HS-27A (cell line): ENCODE measurements at places on chromosomes 2 and 18.

GRCh38 chr18:13268158-13269012 is 49.8 kb downstream of the LDLRAD4 start:
- DNase-seq = no peak

GRCh38 chr2:174870787-174871186 is 106.5 kb upstream of the CHRNA1 start:
- DNase-seq = no peak

DNA sequence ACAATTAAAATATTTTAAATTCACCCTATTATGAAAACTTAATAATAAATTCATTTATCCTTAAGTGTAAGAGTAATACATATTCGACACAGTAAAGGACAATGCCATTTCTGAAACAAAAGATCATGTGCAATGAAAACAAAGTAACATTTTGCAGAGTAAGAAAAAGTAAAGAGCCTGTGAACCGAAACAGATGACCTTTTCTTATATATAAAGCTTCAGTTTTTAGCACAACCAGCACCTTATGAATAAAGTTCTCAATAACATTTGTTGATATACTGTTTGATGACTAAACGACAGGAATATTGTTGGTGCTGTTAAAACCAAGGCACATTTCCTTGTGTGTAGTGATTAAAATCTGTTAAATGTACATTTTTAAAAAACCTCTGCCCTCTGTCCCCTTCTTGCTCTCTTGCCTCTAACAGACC is 1.5 kb downstream of the PELI1 start:
- DNase-seq = no peak

GRCh38 chr18:66534110-66534509 is 69.8 kb downstream of the CDH19 start:
- DNase-seq = no peak

GRCh38 chr2:70946832-70947442 is 11.2 kb downstream of the ATP6V1B1 start:
- DNase-seq = no peak

DNA sequence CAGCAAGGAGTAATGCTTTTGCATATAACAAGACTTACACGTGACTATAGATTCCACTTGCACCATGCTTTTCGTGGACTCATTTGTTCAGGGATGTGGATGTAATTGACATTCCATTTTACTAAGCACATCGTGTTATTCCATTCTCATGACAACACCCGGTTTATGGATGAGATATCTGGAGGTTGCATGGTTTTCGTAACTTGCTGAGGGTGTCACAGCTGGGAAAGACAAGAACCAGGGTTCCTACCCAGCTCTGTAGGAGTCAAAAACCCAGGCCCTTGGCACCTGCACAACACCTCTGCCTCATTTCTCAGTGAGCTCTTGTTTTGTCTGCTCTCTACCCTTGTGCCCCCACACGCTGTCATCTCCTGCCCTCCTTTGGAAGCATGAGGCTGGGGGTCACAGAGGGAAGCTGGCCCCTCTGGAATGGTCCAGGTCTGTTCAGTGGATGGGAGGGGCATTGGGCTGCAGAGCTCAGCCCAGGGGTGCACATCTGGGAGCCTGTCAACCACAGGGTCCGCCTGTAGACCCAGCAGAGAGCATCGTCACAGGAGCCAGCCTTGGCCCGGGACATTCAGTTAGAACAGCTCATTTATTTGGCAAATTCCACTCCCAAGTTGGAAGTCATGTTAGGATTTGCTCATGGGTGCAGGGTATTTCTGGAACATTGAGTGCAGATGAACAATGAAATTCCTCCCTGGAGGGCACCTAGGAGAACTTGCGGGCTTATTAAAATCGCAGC is 120.1 kb upstream of the TWIST2 start:
- DNase-seq = no peak

GRCh38 chr2:28271231-28271918 is 121.3 kb upstream of the FOSL2 start:
- DNase-seq = no peak

- no peak for DNase-seq
These were observed 11.7 kb upstream of the ACTR2 start for GRCh38 chr2:65215946-65216345.

- DNase-seq = no peak
These were observed 55.8 kb upstream of the TNP1 start for GRCh38 chr2:216915557-216916150.

- DNase-seq = no peak
These were observed 164.8 kb downstream of the ARHGAP15 start for GRCh38 chr2:143294068-143294467.

DNA sequence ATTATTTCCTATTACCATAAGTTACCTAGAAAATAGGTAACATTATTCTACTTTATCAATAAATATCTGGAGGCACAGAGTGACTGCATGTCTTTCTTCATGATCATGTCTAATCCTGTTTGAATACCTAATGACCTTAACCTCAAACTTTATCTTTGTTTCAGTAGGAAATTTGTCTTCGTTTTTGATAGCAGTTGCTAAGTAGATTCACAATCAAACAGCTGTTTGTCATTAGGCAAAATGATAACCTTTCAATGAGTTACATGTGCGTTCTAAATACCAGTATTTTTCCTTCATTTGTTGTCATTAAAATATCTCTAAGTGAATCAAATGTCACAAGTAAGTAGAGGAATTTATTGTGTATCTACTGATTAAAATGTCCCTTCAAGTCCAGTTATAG is 473.8 kb downstream of the NRXN1 start:
- DNase-seq = no peak

- DNase-seq = no peak
These were observed 59.3 kb downstream of the ETAA1 start for GRCh38 chr2:67456428-67456827.

DNA sequence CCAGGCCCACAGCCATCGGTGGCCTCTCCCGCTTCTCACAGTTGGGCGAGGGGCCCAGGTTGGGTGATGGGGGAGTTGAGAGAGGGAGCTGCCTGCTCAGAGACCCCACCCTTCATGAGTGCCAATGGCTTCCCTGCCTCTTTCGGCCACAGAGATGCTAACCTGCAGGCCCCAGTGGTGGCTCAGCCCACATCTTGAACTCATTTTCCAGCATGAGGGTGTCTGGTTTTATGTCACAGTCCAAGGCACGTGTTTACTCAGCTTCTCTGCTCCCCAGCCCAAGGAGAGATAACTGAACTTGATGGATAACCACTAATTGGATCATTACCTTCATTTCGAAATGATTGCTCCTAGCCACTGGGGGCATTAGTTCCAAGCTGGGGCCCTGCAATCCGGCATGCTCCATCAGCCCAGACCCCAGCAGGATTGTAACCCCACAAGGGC is 45.9 kb upstream of the SIX2 start:
- DNase-seq = no peak

DNA sequence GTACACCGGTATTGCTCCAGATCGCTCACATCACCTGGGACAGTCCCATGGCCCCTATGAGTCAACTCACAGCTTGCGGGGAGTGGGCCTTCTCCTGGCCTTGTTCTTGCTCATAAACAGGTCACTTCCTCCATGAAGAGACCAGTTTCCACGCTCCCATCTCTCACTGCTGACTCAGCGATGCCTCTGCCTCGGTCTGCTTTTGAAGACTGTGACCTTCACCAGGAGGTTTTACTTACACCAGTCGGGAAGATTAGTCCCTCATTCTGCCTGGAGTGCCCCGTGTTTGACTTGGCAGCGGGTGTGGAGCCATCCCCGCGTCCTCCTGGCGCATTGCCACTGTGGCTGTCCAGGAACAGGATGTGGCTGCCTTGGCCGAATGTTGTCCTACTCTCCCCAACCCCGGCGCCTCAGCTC is 159.8 kb downstream of the RHBDD1 start:
- peak; percentile 40 for DNase-seq

- DNase-seq = no peak
These were observed 229.8 kb downstream of the PIK3C3 start for GRCh38 chr18:42184685-42185477.

GRCh38 chr2:54585136-54585733 is 129.1 kb downstream of the SPTBN1 start:
- no peak for DNase-seq

DNA sequence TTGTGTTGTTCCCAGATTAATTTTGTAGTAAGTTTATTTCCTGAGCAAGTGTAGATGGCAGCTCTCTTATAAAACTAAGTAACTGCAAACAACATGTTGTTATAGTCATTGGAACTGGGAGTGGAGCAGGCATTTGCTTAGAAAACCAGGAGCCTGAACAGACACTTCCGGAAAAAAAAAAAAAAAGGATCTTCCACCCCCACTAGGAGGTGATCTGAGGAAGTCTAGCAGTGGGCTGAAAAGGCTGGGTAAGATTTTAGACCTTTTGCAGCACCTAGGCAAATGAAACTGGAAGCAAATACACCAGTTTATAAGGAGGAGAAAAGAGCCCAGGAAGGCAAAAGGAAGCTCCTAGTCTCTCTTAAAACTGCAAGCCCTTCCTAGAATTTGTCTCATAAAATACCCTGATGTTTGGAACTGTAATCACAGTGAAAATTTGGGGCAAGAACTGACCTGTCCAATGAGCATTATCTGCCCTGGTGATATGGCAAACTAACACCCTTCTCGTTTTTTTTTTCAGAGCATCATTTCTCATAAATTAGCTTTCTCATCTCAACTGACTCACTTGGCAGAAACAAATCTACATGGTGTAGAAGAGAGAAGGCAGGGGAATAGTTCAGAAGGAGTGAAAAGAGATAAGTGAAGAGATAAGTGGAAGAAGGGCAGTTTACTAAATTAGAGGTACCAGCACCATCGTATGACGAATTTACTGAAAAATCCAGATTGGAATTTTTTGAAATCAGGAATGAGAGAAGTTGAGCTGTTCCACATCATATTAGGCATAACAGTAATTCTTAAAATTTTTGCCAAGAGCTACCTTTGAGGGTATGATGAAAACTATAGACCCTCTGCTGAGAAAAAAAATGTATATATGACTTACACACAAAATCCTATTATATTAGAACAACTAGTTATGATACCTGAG is 4.2 kb upstream of the CCNYL1 start:
- no peak for DNase-seq

GRCh38 chr2:27854229-27854862 is 35.8 kb downstream of the RBKS start:
- DNase-seq = no peak

DNA sequence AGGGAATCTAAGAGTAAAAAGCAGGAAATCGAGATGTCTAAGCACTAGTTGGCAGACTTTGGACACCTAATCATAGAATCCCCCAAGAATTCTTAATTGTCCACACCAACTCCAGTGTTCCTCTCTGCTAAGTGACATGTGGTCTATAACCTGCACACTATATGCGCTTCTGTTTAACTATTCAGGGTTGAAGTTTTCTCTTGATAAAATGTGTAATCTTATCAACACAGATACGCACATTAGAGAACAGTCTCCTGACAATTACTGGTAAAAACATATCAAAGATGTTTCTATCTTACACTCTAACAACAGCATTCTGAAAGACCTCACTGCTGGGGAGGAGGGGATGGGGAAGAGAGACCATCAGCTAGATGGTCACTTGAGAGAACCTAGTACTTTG is 3.9 kb downstream of the ABCB11 start:
- DNase-seq = no peak

- no peak for DNase-seq
These were observed 49.7 kb downstream of the RASGRP3 start for GRCh38 chr2:33526132-33526531.

GRCh38 chr2:45477546-45477945 is 133.5 kb downstream of the SRBD1 start:
- DNase-seq = no peak

DNA sequence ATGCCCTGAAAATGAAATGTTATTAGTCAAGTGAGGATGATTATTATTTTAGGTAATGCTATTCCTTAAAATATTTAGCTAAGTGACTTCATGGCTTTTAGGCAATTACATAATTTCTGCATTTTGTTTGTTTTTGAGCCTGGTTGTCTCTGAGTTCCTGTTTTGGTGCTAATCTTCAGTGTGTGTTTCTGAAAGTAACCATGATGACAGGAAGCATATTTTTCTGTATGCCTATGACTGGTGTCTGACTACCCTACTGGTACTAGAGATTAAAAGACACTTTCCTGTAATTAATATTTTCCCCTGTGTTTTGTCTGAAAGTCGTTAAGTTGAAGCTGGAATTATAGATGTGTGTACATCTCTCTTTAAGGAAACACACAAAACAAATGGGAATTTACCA is 295.0 kb upstream of the SPRED2 start:
- no peak for DNase-seq

GRCh38 chr2:178871536-178871935 is 64.3 kb upstream of the TTN start:
- DNase-seq = no peak

DNA sequence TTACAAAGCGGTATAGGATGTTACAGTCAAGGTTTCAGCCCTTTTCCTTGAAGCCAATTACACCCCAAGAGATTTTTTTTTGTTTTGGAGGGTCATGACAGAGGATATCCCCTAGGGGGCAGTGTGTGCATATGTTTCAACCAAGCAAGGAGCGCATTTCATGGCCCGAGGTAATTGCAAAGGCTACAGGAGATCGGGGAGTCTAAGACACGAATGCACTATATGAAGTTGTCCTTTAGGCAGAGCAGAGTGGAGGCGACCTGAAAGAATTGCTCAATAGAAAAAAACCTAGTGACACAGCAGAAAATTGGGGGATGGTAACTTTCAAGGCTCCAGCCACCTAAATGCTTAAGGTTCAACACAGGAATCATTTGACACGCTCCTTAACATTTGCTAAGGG is 219.8 kb upstream of the PARD3B start:
- peak; percentile 38 for DNase-seq

- DNase-seq = no peak
These were observed 20.5 kb upstream of the ZNF516 start for GRCh38 chr18:76515576-76515975.

GRCh38 chr18:62683935-62684334 is 31.4 kb upstream of the PHLPP1 start:
- no peak for DNase-seq

- DNase-seq = no peak
These were observed 13.5 kb downstream of the SDC1 start for GRCh38 chr2:20211420-20211819.

- DNase-seq = no peak
These were observed 325.3 kb upstream of the HNMT start for GRCh38 chr2:137638932-137639331.

- DNase-seq = peak; percentile 26
These were observed 354.8 kb downstream of the INSIG2 start for GRCh38 chr2:118442996-118443553.

GRCh38 chr18:35371412-35372195 is 5.5 kb downstream of the ZNF396 start:
- no peak for DNase-seq

- no peak for DNase-seq
These were observed 6.1 kb upstream of the TMBIM1 start for GRCh38 chr2:218298314-218298875.

- DNase-seq = no peak
These were observed 78.5 kb upstream of the PTPRM start for GRCh38 chr18:7488571-7488970.

- DNase-seq = no peak
These were observed 279.8 kb upstream of the NETO1 start for GRCh38 chr18:73147590-73147989.
